Liver (tissue), 10 donors: ENCODE measurements at places on chromosomes 2 and 18. TPM values are rescaled to one million over a fixed set of nuclear protein-coding genes. Genes with fewer than 3 reads are reported as not detected.

GRCh38 chr2:185208261-185208660, 530.3 kb upstream of the FSIP2 start:
- H3K4me3 ChIP-seq = no peak overlapping the region
- no peaks in the 10 kb centered on the region for H3K27me3 ChIP-seq
- H3K27ac ChIP-seq = no peak overlapping the region
- H3K36me3 ChIP-seq = no peaks in the 10 kb centered on the region
- no peak for DNase-seq

DNA sequence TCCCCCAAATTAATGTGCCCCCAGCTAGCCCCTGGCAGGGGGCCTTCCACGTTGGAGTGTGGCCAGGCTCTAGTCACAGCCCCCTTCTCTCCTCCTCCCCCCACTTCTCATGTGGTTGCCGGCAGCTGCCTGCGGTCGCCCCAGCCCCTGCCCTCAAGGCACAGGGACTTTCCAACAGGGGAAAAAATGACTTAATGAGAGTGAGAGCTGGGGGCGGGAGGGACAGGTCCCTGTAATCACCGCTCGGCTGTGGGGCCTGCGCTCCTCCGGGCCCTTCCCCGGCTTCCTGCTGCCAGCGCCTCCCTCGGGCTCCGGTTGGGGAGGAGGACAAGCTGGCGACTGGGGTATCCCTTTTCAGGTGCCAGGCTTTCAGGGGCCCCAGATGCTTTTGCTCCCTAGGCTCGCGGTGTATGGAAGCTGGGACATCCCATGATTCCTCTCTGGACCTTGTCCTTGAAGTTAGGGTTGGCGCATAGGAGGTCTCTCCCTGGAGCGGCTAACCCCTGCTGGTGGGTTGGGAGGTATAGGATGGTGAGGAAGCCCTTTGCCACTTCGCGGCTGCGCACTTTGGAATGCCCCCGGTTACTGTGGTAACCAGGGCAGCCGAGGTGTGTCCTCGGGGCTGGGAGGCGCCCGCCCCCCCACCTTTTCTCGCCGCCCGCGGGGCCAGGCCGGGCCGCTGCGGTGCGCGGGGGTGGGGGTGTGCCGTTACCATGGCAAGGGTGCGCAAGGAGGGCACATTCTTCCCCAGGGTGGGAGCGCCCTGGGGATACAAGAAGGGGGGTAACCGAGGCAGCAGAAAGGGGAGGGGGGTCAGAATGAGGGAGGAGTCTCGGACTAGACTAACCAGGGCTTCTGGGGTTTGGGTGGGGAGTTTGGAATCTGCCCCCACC, 16.1 kb downstream of the WNT10A start:
- no peaks in the 10 kb centered on the region for H3K36me3 ChIP-seq
- no peak overlapping the region for H3K27ac ChIP-seq
- H3K27me3 ChIP-seq = peaks cover 4% of the 10 kb centered on the region

- DNase-seq = peak; percentile 64
- no peak overlapping the region for H3K27ac ChIP-seq
- no peaks in the 10 kb centered on the region for H3K27me3 ChIP-seq
Measured at GRCh38 chr18:47754311-47755101, 176.0 kb downstream of the SMAD2 start.

DNA sequence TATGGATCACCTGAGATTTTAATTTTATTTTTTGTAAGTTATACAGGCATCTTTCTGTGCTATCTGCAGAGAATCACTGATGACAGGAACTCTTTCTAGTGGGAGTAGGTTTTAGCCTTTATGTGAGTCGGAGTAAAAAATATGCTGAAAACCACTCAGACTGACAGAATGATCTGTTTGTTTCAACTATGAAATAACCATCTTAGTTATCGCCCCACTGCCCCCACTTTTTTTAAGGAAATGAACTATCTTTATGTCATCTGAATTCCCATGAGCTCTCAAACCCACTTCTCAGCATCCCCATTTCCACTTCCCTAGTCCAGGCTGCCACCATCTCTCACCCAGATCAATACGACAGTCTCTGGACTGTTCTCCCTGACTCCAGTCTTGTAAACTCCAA, 38.9 kb downstream of the MRPL33 start:
- no peak overlapping the region for H3K27ac ChIP-seq
- no peaks in the 10 kb centered on the region for H3K36me3 ChIP-seq
- no peaks in the 10 kb centered on the region for H3K27me3 ChIP-seq
- H3K4me3 ChIP-seq = no peak overlapping the region
- no peaks in the 10 kb centered on the region for H3K4me1 ChIP-seq

DNA sequence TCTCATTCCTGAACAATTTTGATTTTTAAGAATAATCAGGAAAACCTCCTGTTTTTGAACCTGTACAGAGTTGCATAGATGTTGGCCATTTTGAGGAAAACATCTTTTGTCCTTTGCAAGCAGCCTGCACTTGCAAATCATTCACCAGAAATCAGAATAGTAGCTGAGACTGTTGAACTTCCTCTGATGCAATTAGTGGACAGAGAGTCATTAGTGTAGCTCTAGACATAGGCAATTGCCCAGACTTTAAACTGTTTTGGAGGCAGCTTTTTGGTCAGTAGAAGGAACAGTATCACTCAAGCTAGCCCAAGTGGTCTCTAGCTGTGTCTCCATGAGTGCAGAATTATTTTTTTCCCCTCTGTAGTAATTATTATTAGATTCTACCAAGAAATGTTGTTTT, 326.1 kb downstream of the PIK3C3 start:
- no peak overlapping the region for H3K4me3 ChIP-seq
- no peak for DNase-seq
- H3K4me1 ChIP-seq = no peaks in the 10 kb centered on the region
- no peak overlapping the region for H3K27ac ChIP-seq
- no peaks in the 10 kb centered on the region for H3K36me3 ChIP-seq

GRCh38 chr2:45439788-45440773, 171.0 kb downstream of the SRBD1 start:
- no peak overlapping the region for H3K4me3 ChIP-seq
- no peaks in the 10 kb centered on the region for H3K27me3 ChIP-seq
- H3K36me3 ChIP-seq = peaks cover 1% of the 10 kb centered on the region
- H3K4me1 ChIP-seq = no peaks in the 10 kb centered on the region

DNA sequence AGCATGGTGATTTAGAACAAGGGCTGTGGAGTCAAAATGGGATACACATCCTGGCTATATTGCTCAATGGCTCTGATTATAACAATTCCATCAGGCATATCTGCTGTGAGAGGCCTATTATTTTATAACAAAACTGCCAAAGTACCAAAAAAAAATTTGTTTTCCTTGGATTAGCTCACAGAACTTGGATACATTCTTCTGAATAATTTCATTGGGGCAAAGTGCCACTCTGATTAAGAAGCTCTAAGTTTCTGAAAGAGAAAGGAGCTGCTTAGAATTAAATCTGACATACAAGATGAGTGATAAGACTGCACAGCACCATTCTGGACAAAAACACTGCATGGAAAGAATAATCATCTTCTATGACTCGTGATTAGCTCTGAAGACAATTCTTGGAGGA, 85.7 kb downstream of the SMC6 start:
- no peaks in the 10 kb centered on the region for H3K27me3 ChIP-seq
- H3K4me3 ChIP-seq = no peak overlapping the region
- H3K27ac ChIP-seq = no peak overlapping the region
- DNase-seq = no peak
- no peaks in the 10 kb centered on the region for H3K4me1 ChIP-seq

- no peak overlapping the region for H3K27ac ChIP-seq
- no peaks in the 10 kb centered on the region for H3K36me3 ChIP-seq
- DNase-seq = no peak
- H3K27me3 ChIP-seq = no peaks in the 10 kb centered on the region
Measured at GRCh38 chr18:3875961-3876360, 426.0 kb downstream of the TGIF1 start.

- DNase-seq = no peak
- H3K36me3 ChIP-seq = no peaks in the 10 kb centered on the region
- H3K4me1 ChIP-seq = peaks cover 7% of the 10 kb centered on the region
- no peaks in the 10 kb centered on the region for H3K27me3 ChIP-seq
- H3K4me3 ChIP-seq = no peak overlapping the region
Measured at GRCh38 chr2:210477496-210477895, 937 bp upstream of the LANCL1 start.

GRCh38 chr2:86185517-86186212, 9.6 kb downstream of the IMMT start:
- H3K27ac ChIP-seq = peak overlapping the region; percentile 12
- no peak overlapping the region for H3K4me3 ChIP-seq
- H3K27me3 ChIP-seq = no peaks in the 10 kb centered on the region
- peaks cover 7% of the 10 kb centered on the region for H3K4me1 ChIP-seq
- peaks cover 3% of the 10 kb centered on the region for H3K36me3 ChIP-seq
- no peak for DNase-seq

GRCh38 chr2:68248361-68248760, 4.0 kb downstream of the PPP3R1 start:
- H3K4me3 ChIP-seq = no peak overlapping the region
- H3K36me3 ChIP-seq = no peaks in the 10 kb centered on the region
- H3K27me3 ChIP-seq = no peaks in the 10 kb centered on the region
- H3K27ac ChIP-seq = no peak overlapping the region
- DNase-seq = no peak

- peaks cover 4% of the 10 kb centered on the region for H3K36me3 ChIP-seq
- no peak overlapping the region for H3K27ac ChIP-seq
- H3K4me1 ChIP-seq = no peaks in the 10 kb centered on the region
Measured at GRCh38 chr2:229910832-229911412, 10.9 kb downstream of the TRIP12 start.

- no peaks in the 10 kb centered on the region for H3K4me1 ChIP-seq
- no peak overlapping the region for H3K27ac ChIP-seq
- H3K4me3 ChIP-seq = no peak overlapping the region
- no peaks in the 10 kb centered on the region for H3K36me3 ChIP-seq
- no peak for DNase-seq
- H3K27me3 ChIP-seq = no peaks in the 10 kb centered on the region
Measured at GRCh38 chr18:5350636-5351035, 55.1 kb upstream of the ZBTB14 start.

DNA sequence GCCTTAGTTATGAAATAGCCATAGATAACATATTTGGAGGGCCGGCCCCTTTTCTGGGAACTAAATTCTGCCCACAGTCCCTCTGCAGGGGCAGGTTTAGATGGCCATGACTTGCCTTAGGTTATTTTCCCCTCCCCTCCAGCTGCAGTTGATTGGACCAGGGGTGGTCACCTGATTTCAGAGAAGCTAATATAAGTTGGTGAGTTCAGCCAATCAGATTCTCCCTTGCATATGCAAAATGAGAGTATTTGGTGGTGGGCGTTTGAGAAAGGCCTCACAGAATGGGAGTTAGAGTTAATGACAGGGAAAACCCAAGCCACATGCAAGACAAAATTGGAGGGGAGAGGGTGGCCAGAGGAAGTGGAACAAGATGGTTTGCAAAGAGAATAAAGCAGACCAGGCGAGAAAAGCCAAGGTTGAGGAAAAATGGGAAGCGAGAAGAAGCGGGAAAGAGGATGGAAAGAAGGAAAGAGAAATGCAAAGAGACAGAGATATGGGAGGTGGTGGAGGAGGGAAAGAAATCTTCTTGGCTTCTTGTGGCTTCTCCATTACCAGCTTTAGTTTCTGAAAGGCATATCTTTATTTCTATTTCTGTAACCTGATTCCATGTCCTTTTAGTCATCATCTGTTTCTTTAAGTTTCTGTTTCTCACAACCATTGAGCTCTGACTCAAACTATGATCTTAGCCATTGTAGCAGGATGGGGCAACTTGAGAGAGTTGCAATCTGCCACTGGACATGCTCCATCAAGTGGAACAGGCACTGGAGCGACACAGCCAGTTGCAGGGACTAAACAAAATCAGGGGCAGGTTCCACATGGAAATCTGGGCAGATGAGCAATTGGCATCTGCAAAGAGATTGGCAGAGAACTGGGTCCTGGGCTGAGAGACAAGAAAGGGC, 108.1 kb upstream of the SIX3 start:
- no peaks in the 10 kb centered on the region for H3K36me3 ChIP-seq
- no peak overlapping the region for H3K4me3 ChIP-seq
- no peaks in the 10 kb centered on the region for H3K27me3 ChIP-seq
- no peak overlapping the region for H3K27ac ChIP-seq

Gene FBXO15
- 0.23 TPM for polyA plus RNA-seq

Gene SLC5A7
- polyA plus RNA-seq = not detected

Gene ITGA6
- 7.3 TPM for polyA plus RNA-seq

Gene TMEM247
- not detected for polyA plus RNA-seq

Gene GAREM1
- polyA plus RNA-seq = 2.3 TPM

Gene ESPNL
- polyA plus RNA-seq = 0.08 TPM

Gene DPP4
- polyA plus RNA-seq = 9.6 TPM

Gene CRYGC
- not detected for polyA plus RNA-seq

Gene GORASP2
- polyA plus RNA-seq = 40.1 TPM
